Kidney epithelial cell (primary cell): ENCODE measurements at places on chromosomes 3 and 15. TPM values are rescaled to one million over a fixed set of nuclear protein-coding genes. Genes with fewer than 3 reads are reported as not detected.

Gene TNNC1
- total RNA-seq = 1.4 and 5.7 TPM in 2 replicates

Gene GNAT1
- total RNA-seq = not detected in 2 replicates

Gene REC114
- total RNA-seq = not detected in 2 replicates

Gene CYP11A1
- 2.0 and 2.9 TPM in 2 replicates for total RNA-seq

Gene PAQR9
- 0.08 and 0.48 TPM in 2 replicates for total RNA-seq
